ENCODE measurements at places on chromosomes 6 and 20.

DNA sequence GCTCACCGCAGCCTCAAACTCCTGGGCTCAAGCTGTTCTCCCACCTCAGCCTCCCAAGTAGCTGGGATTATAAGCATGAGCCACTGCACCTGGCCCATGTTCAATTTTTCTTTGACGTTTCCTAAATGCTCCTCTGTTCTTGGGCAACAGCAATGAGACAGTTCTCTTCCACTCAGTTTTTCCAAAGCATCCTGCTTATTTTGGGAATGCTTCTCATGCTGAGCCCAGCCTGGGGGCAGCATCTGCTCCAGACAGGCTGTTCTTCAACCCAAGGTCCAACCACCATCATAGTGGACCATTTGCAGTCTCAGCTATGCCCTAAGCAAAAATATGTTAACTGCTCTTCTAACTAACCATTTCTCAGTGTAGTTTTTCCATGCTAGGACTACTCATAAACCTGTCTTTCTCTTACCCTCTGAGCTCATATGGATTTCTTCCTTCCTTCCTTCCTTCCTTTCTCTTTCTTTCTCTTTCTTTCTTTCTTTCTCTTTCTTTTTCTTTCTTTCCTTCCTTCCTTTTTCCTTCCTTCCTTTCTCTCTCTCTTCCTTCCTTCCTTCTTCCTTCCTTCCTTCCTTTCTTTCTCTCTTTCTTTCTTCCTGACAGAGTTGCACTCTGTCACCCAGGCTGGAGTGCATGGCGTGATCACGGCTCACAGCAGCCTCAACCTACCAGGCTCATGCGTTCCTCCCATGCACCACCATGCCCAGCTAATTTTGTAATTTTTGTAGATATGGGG, 48.4 kb downstream of the GCNT2 start:
- DNase-seq, result no peak

- no peak for DNase-seq
Observed at GRCh38 chr6:40631744-40632143, 44.6 kb upstream of the LRFN2 start.

DNA sequence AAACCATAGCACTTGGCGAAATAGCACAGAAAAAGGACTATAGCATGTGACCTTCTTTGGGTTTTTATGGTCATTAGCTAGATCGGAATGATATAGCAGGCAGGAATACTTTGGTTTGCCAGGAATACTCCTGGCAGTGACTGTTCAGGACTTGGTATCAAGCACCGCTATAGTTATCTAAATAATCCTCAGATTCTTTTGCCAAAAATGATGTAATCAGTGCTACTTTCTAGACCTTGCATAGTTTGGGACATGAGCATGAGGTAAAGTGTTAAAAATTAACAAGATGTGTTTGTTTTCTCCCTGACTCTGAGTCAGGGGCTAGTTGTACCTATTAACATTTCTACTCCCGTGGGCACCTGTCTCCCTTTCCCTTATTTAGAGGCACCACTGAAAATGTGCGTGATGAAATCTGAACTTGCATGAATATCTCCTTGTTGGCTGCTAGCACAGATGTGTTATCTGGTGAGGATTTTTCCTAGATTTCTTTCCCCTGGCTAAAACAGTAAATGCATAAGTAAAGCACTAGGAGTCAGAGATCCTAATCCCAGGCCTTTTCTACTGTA, 511.0 kb downstream of the CDKAL1 start:
- DNase-seq, result no peak

DNA sequence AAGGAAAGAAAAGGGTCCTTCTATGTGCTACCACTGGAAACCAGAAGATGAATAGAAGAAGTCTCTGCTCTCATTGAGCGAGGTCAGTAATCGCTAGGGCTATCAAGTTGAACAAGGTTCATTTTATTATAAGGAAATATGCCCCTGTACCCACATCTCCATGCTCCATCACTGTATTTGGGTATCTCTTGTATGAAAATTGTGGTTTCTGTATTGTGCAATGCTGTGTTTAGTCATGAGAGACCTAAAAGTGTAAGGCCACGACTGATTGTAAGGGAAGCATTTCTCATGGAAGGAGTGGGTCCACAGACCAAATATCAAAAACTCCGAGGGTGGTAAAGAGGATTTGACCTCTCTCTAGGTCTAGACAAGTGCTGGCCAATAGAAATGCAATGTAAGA, 3.6 kb upstream of the HS3ST5 start:
- DNase-seq, result no peak

DNA sequence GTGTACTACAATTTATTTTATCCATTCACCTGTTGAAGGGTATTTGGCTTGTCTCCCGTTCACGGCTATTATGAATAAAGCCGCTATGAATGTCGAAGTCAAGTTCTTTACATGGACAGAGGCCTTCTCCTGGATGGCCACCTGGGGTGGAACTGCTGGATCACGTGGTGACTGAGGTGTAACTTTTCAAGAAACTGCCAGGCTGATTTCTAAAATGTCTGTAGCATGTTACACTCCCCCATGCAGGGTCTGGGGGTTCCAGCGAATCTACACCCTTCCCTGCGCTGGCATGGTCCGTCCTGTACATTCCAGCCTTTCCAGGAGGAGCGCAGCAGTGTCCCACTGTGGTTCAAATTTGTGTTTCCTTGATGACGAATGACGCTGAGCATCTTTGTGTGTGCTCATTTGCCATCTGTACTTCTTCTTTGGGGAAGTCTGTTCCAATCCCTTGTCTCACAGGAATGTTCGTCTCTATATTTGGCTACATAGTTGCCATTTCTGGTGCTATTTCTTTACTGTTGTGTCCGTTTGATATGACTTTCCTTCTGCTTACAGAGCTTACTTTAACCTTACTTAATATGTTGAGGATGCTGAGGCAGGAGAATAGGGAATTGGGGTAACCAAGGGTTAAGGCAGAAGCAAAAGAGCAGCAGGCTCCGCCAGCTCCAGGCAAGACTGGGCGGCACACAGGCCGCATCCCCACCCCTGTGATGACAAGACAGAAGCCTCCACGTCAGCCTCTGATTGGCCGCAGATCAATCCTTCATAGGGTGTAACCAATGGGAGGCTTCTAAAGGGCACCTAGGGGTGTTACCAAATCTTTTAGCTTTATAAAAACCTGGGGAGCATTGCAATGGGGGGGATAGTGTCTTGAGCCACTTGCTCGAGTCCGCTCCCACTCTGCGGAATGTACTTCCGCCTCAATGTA, 106.6 kb downstream of the TAF4 start:
- DNase-seq, result no peak

- DNase-seq, result no peak
Observed at GRCh38 chr20:61662968-61663331, 402.7 kb downstream of the TAF4 start.

DNA sequence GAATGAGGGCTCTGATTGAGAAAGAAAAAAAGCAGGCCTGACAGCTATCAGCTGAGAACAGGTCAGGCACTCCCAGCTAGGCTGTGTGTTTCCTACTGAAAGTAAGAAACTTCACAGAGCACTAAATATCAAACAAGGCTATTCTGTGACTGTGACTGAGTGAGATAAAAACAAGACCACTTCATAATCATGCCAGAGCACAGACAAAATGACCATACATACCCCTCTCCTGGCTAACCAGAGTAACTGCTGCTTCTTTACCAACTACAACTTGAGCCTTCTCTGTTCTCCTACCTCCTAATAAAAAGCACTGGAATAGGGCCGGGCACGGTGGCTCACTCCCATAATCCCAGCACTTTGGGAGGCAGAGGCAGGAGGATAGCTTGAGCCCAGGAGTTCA, 6.8 kb upstream of the BTN1A1 start:
- DNase-seq, result no peak

DNA sequence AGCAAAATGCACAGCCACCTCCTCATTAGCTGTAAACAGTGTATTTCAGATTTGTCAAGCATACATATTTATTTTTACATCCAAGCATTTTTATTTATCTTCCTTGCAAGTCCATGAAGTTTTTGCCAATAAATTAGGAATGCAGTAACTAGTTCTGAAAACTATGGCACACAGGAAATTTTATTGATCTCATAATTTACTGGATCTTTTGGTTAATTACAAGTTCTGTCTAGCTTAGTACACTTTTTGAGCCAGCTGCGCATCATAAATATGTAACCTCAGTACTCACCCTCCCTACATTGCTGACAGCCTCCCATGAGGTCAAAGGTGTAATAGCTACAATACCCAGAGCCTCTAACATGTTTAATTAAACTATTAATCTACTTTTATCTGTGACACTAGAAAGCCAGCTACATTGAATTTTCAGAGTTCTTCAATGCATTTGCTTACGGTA, 898.2 kb downstream of the KIF16B start:
- DNase-seq, result no peak

DNA sequence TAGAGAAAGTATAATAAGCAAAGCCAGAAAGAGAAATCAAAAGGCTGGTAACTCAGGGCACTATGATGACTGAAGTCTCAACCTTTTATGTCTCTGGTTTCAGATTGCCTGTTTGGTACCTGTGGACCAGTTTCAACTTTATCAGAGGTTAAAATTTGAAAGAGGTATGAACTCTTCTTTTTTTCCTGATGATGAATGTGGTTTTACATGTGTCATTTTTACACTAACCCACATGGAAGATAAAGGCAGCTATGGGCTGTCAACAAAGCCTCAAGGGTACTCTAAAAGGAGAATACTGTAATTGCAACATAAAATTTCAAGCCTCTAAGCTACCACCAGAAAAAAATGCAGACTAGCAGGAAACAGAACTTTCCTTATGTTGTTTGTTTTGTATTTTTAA, 52.4 kb downstream of the RNF144B start:
- DNase-seq, result no peak

DNA sequence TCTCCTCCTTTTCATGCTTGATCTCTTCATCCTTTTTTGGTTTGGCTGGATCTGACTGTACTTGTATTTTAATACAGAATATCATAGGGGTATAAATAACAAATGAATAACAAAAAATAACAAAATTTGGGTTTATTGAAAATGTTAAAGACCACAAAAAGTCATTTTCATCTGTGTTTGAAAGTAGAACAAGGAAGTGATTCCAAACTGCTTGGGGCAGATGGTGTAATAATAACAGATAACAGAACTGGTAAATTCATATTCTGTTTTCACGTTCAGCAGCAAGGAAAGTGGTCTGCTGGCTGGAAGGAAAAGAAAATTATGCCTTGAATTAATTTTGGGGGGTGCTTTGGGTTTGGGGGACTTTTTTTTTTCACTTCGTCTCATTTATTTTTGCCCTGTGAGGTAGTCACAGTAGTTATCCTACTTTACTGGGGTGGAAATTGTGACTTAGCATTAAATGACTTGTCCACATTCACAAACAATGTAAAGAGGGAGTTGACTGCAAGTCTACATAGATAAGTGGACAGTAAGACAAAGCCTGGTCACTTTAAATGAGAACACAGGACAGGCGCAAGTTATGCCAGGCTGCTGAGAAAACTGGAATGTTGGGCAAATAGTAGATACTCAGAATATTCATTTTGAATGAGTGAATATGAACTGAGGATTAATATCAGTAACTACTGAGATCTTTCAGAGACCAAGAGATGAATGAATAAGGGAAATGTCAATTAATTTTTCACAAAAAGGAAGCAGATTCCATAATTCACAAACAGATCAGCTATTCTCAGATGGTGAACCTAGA, 193.9 kb upstream of the CITED2 start:
- no peak for DNase-seq

Data from coronary artery (tissue), 2 donors.